ENCODE measurements at places on chromosomes 1 and 21. TPM values are rescaled to one million over a fixed set of nuclear protein-coding genes. Genes with fewer than 3 reads are reported as not detected.

DCDC2B gene
- not detected for total RNA-seq

HJV gene
- total RNA-seq = not detected

C1orf185 gene
- total RNA-seq = not detected

S100A7A gene
- total RNA-seq = not detected

DNA sequence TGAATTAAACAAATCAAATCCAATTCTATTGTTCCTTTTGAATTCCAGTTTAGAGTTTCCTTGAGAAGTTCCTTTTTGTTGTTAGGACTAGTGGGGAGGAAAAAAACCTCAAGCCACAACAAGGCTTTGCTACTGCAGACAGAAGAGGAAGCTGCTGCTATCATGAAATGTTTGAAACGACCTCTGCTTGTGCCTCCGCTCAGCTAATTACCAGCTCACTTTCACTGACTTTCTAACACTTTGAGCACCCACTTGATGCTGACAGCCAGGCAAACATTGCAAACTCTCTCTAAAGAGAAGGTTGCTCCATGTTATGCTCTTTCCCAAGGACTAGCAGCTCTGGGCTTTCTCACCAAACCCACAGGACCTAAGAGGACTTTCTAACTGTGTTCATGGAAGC, 203.9 kb upstream of the PROX1 start:
- DNase-seq = no peak

OR2L8 gene
- not detected for total RNA-seq

DDOST gene
- total RNA-seq = 327 TPM

SERPINC1 gene
- not detected for total RNA-seq

- no peak for DNase-seq
These were observed 23.4 kb downstream of the DMRTB1 start for GRCh38 chr1:53482441-53483153.

DNA sequence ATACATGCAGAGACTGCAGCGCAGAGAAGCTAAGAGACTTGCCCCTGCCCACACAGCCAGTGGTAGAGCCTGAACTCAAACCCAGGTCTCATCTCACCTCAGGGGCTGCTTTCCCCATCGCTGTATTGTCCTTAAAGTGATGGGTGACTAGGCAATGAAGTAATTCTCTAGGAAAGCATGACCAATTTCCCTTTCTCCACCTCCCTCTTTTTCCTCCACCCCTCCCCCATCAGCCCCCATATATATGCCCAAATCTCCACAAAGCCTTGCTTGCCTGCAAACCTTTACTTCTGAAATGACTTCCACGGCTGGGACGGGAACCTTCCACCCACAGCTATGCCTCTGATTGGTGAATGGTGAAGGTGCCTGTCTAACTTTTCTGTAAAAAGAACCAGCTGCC, at the start of gene IL24:
TSS of gene IL24 (plus strand) at position 269 of the 400 bp plus-strand sequence. CDS start 390 bp downstream, outside the sequence.
- DNase-seq = no peak

- DNase-seq = no peak
These were observed 15.4 kb downstream of the PPIE start for GRCh38 chr1:39754026-39754570.

- no peak for DNase-seq
These were observed 138.8 kb upstream of the CTTNBP2NL start for GRCh38 chr1:112257043-112257835.

DNA sequence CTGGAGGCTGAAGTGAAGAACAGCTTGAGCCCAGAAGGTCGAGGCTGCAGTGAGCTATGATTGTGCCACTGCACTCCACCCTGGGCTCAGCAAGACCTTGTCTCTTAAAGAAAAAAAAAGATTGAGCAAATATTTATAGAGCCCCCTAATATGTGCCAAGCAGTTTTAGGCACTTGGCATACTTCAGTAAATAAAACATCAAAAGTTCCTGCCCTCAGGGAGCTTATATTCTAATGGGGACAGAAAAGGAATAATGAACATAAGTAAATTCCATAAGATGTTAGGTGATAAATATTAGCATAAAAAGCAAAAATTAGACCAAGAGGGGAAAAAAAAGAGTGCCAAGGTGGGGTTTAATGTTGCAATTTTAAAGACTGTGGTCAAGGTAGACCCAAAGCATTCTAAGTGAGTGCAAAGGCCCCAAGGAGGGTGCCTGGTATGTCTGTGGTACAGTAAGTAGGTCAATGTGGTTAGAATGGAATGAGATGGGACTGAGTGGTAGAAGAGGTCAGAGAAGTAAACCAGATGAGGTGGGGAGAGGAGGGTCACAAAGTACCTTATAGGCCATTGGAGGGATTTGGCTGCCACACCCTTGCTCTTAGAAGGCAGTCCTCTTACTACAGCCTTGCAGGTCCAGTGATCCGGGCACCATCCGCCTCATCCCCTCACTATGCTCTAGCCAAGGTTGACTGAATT, 2.2 kb upstream of the TOE1 start:
- DNase-seq = no peak

SLC16A4 gene
- total RNA-seq = 14.8 TPM

DNA sequence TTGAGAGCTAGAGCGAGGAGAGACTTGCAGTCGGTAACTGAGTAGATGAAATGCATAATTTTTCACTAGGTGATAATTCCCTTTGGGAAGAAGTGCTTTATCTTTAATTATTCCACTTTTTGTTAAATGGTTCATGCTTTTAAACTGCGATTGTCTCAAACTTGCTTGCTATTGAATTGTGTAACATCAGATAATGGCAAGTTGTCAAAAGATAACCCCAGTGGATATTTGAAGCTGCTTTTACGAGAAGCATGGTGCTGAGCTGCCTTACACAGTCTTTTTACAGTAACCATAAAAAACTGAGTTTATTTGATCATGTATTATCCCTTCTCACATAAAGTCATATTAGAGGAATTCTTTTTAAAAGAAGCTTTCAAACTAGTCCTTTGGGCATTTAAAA, 30.2 kb downstream of the TMEM50B start:
- DNase-seq = no peak

DNA sequence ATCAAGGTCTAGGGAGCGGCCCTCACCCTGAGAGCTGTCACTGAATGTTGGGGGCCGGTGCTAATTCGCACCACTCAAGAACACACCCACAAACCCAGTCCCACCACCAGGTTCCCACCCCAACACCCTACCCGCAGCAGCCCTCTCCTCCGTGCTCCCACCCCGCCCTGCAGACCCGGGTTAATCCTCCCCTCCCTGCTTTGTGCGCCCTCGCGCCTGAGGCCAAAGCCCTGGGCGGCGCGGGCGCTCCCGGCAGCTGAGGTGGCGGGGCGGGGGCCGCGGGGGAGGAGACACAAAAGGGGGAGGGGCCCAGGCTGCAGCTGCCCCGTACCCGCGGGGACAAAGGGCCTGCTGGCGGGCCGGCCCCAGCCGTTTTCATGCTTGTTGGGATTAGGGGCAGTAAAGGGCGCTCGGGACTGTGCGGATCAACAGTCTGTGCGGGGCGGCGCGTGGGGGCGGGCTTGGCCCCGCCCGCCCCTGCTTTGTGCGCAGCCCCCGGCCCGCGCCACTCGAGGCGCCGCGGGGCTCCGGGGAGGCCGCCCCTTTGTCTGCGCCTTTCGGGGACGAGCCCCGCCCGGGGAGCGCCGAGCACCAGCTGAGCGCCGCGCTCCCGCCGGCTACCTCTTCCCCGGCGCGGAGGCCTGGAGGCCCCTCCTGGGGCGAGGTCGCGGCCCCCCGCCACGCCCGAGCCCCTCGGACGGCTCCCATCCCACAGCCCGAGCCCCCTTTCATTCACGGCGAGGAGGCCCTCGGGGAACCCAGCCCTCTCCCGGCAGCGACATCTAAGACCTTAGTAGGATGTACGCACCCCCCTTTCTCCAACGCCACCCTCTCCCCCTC, 10.9 kb downstream of the C1orf216 start:
- no peak for DNase-seq

DNA sequence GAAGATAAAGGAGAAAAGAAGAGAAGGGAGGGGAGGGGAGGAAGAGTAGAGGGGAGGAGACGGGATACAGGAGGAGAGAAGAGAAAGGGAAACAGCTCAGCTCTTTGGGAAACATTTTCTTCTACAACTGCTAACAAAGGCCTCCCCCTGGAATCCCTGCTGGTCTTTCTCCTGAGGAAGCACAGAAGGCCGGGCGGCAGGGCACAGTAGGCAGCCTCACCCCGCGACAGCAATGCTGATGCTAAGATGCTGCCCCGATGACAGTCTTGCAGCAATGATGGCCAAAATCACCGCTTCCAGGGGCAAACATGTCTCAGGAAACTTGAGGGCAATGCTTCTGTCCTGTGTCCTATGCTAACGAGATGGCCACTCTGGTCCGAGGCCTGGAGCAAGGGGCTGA, 5.2 kb downstream of the KIAA2013 start:
- no peak for DNase-seq

FMOD gene
- total RNA-seq = not detected

SPRR1A gene
- not detected for total RNA-seq

All from astrocyte (in vitro differentiated cells and primary cell).